ENCODE measurements at places on chromosomes 16 and 17.

GRCh38 chr17:76405967-76406647 is 21.7 kb downstream of the SPHK1 start:
- DNase-seq, result no peak

DNA sequence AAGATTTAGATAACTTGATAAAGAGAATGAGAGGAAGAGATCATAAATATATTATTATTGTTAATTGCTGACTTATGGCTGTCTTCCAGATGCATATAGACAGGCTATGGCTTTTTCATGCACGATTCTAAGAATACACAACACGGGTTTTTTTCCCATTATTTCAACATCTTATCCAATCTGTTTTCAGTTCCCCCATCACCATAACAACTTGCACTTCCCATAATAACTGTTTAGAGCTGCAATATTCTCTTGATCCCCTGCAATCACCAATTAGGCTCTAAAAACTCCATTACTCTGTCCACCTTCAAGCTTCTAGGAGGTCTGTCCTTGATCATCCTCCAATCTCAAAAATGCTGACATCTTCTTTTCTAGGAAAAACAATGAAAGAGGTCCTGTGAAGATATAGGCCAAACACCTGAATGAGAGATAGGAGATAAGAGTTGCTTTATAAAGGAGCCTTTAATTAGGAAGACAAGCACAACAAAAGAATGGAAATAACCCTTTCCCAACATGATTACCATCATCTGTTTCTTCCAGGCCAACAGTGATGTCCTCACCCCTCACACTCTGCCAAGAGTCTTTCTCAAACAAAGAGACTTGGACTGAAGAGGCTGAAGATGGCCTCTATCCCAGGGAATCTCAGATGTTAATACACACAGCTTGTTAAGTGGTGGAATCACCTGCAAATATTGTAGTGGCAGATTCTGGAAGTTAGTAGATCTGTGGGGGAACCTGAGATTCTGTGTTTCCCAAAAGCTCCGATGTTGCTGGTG is 32.2 kb upstream of the CCL2 start:
- no peak for DNase-seq

GRCh38 chr17:49484588-49484987 is 10.5 kb upstream of the NGFR start:
- DNase-seq, result no peak

- no peak for DNase-seq
Observed at GRCh38 chr16:90061437-90061836, 15.7 kb downstream of the PRDM7 start.

DNA sequence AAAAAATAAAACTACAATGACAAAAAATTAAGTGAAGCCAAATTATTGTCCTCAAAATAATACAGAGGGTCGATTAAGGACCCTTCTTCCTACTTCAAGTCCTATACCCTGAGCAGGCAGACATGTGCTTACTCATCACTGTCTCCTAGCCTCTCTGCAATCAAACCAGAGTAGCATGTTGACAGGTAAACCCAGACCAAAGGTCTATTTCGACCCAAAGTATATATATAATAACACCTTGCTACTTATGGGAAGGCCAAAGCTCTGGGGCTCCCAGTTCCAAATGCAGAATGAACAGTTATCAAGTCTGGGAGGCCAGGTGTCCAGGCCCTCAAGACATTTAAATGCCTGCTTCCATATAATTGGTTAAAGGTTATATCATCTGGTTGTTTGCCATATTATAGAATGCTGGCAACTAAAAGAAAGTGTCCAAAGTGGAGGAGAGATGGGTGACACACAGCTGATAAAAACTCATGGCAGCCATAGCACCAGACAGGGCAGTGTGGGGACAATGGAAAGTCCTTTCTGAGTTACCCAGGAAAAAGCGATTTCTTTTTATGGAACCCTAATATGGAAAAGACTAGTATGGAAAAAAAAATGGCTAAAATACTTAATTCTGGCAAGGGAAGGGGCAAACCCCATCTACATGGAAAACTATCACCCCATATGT is 53.6 kb downstream of the N4BP1 start:
- DNase-seq, result no peak

GRCh38 chr17:45004388-45004787 is 36.3 kb upstream of the C1QL1 start:
- DNase-seq, result no peak

DNA sequence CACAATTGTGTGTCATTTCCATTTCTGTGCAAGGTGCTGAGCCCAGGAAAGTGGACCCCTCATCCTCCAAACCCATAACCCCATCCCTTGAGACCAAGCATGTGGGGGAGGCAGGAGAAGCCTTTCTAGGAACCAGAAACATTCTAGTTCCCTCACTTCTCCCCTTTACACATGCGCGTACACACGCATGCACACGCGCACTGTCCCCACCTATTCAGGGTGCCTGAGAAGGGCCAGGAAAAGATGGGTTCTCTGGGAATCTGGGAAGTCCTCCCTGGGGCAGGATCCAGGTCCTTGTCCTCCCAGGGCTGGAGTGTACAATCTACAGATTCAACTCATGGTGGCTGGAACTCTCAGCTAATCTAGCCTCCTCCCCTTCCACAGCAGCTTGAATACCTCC is 2.4 kb downstream of the PPY start:
- DNase-seq, result no peak

DNA sequence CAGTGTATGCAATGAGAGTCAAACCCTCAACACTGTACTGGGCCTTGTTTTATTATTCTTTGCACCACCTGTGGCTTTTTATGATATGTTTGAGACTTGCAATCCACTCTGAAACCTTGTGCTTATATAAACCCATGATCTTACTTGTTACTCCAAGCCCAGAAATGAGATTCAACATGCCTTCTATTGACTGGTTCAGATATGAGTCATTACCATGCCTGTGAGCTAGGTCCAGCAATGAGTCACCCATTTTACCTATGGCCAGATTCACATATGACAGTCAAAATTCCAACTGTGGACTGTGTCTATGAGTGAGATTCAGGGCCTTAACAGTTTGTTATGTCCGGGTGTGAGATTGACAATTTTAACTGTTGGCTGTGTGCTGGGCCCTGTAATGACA is 1846.1 kb downstream of the TP53TG3F start:
- DNase-seq, result no peak

DNA sequence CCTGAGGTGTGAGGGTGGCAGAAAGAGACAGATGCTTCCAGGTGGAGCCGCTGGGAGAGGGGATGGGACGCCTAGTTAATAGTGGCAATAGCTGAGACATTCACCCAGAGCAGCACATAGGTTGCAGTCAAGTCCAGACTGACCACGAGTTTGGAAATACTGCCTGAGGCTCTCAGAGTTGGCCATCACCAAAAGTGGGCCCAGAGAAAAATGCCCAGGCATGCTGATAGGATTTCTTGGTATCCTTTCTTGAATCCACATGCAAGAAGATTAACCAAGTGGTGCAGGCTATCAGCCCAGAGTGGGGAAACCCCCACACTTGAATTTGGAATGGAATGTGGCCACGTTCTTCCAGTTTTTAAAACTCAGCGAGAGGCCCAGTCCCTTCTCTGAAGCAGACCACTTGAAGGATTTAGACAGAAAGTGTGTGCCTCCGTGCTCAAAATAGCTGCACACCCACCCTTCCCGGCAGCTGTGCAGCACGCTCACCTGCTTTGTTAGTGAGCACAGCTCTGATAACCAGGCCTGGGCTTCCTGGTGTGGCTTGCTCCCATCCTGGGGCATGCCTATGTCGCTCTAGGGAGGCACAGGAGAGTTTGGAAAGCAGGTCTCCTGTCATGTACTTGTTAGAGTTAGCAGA is 35.7 kb downstream of the PLD6 start:
- DNase-seq, result no peak

DNA sequence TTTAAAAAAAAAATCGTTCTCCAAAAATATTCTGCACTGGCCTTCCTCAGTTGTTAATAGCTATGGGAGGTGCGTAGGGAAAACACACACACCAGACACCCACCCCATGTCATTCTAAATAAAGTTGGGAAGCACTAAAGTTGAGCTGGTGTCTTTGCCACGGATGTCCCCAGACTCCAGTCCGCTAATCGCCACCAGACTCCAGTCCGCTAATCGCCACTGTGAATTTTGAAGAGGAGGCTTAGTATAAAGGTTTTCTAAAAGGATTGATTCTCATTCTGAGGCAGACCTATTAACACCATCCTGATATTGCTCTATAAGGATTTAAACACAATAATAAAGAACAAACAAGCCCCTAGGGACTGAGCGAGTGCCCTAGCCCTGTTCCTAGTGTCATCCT is 22.7 kb upstream of the CPSF4L start:
- no peak for DNase-seq

DNA sequence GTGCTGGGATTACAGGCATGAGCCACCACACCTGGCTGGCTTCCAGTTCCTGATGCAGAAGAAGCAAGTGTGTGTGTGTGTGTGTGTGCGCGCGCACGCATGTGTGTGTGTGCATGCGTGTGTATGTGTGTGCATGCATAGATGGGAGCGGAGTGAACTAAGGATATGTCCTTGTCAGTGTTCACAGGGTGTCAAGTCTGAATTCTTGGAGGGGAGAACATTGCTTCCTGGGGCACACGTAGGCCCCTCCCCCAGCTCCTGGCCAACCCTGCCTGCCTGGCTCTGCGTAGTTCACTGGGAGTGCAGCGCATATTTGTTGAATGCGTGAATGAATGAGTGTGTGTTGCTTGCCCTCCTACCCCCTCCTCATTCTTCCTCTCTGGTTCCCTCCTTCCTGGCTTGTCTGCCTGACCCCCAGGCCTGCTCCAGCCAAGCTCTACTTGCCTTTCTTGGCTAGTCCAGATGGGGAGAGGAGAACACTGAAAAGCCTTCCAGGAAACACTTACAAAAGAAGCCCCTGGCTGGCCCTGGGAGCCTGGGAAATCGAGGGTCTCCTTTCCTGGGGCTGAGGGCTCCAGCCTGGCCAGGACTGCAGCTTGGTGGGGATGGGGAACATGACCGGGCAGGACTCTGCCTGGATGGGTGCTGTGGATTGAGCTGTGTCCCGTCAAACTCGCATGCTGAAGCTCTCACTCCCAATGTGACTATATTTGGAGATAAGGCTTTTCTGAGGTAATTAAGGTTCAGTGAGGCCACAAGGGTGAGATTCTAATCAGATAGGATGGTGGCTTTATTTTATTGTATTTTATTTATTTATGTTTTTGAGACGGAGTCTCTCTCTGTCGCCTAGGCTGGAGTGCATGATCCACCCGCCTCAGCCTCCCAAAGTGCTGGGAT is 27.9 kb downstream of the IGFBP4 start:
- DNase-seq, result no peak

DNA sequence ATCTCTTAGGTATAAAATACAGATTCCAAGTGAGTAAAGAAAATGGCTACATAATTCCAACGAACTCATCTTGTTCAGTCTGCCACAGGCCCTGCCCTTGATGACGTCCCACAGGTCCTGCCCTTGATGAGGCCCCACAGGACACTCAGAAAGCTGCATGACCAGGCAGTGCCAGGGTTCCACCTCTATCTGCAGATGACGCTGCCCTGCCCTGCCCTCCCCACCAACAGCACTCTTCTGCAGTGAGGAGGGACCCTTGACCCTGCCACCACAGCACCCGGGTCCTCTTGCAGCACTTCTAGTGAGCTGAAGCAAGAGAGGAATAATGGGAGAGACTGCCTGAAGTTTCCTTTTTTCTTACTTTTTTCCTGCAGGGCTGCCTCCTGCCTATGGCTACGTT is 118.4 kb downstream of the VPS53 start:
- no peak for DNase-seq
